Right ventricle myocardium inferior (tissue), 1 donor: ENCODE measurements at places on chromosomes 2 and 18. TPM values are rescaled to one million over a fixed set of nuclear protein-coding genes. Genes with fewer than 3 reads are reported as not detected.

The SERPINB13 gene
- total RNA-seq = not detected

- no peak for DNase-seq
Observed at GRCh38 chr2:180413336-180413735, 406.2 kb upstream of the CWC22 start.

- no peak for DNase-seq
Observed at GRCh38 chr2:109125593-109126500, 3.2 kb upstream of the SH3RF3 start.

DNA sequence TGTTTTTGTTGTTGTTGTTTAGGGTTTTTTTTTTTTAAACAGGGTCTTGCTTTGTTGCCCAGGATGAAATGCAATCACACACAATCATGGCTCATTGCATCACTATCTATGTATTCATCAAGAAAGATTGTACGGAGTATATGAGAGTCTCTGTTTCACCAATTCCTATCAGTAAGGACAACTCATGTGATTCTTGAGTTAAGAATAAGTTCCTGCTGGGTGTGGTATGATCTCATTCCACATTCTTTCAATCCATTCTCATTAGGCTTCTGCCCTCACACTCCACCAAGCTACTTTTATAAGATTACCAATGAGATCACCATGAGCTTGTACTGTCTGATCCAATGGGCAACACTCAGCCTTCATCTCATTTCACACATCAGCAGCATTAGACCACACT lies 9.1 kb upstream of the AP1S3 start:
- DNase-seq = no peak

GRCh38 chr18:66582211-66582610 lies 21.7 kb downstream of the CDH19 start:
- no peak for DNase-seq
